Suprapubic skin (tissue), 4 donors: ENCODE measurements at places on chromosomes 1 and 21.

DNA sequence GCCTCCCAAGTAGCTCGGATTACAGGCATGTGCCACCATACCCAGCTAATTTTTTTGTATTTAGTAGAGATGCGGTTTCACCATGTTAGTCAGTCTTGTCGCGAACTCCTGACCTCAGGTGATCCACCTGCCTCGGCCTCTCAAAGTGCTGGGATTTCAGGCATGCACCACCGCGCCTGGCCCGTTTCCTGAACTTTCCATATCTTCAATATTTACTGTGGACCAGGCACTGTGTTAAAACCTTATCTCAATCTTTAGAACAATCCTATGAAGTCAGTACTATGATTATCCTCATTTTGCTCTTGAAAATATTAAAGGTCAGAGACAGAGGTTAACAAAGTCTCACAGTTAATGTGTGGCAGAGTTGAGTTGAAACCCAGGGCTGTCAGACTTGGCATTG, 1.6 kb upstream of the ADCY10 start:
- DNase-seq, result no peak

DNA sequence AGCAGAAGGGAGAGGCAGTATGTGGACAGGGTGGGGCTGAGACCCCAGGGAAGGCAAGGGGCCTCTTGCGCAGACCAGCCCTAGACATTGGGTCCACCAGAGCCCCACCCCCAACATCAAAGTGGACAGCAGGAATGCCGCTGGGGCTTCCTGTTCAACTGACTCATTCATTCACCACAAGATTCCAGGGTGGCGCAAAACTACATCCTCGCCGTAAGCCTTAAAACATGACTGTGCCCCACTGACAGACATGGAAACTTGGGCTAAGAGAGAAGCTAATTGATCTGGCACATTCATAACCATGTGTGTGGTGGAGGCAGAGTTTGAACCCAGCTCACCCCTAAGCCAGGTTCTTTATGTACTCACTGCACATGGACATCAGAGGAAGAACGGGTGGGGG, 14.0 kb downstream of the COL16A1 start:
- DNase-seq, result no peak

GRCh38 chr1:89044970-89045721, 19.9 kb downstream of the GBP1 start:
- DNase-seq, result no peak

DNA sequence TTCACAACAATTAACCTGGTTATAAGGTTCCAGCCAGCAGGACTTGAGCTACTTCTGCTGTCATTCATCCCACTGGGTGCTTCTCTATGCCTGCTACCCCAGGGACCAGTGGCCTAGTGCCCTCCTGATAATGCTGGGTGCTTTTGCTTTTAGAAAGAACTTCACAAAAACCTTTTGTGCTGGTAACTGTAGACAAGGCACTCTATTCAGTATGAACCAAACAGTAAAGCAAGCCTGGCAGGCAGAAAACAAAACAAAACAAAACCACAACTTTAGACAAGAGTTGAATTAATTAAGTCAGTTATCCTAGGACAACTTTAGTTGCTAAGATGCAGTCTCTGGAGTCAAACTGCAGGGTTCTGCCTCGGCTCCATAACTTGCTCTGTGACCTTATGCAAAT, 61.9 kb upstream of the ADGRL2 start:
- no peak for DNase-seq

- DNase-seq, result no peak
These were observed 182.0 kb upstream of the C1orf87 start for GRCh38 chr1:60255565-60255964.

- no peak for DNase-seq
These were observed 111.1 kb downstream of the CASZ1 start for GRCh38 chr1:10685196-10685807.

DNA sequence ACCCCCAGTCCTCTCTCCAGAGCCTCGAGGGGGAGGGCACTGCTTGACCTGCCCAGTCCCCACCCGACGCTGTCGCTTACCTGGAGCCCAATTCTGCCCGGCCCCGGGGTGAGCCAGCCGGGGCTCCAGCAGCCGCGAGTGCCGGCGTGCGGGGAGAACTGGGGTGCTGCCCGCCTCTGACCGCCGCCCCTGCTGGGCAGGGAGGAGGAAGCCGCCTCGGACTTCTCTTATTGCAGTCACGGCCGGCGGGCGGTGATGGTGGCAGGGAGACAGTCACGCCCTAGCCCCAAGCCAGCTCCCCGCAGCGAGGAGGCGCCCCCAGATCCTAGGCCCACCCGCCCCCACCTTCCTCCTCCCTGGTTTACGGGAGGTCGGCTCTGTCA, at the start of gene FGR:
Gene FGR, minus strand, starts transcription at position 201 of the 383 bp plus-strand sequence. CDS start 11,269 bp downstream, outside the sequence.
- no peak for DNase-seq

DNA sequence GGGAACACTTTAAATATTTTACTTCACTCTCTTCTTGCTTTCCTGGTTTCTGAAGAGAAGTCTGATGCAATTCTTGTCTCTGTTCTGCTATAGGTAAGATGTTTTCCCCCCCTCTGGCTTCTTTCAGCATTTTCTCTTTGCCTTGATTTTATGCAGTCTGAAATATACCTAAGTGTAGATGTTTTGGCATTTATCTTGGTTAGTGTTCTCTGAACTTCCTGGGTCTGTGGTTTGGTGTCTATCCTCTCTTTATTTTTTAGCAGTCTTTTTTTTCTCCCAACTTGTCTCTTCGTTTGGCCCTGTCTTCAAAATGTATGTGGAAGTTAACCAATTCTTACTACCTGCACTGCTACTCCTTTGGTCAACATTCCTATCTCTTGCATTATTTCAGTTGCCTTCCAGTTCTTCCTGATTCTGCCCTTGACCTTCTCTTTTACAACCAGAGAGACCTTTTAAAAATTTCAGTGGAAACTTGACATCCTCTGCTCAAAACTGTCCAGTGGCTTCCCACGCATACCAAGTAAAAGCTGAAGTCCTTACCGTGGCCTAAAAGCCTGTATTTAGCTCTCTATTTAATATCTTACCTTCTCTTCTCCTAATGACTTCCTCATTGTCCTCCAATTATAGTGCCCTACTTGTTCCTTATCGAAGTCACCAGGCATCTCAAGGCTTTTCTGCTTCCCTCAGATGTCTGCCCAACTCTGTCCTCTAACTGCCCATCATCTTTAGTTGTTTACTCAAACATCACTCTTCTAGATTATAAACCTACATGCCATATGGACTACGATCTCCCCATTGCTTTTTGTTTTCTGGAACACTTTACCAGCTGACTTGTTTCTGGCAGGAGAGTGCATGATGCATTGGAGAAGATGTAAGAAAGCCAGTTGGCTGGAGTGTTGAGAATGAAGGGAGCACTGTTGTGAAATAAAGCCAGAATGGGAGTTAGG, 40.9 kb downstream of the RAP1A start:
- DNase-seq, result no peak

DNA sequence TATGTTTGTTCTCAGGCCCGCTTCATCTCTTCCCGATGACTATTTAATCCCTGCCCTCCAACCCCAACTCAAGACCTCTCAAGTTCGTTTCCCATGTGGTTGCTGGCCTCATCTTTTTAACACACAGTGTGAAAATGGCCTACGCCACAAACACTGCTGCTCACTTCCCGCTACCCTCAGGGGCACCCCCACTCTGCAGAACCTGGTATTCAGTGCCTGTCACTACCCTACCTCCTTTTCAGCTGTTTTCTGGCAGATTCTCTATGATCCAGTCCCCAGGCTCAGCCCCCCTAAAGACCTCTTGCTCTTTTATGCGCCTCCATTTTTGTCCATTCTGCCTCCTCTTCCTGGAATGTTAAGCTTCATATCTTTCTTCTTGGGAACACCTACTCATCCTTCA, 152.6 kb upstream of the C1orf174 start:
- no peak for DNase-seq

GRCh38 chr1:77504986-77505385, 177.5 kb downstream of the ZZZ3 start:
- DNase-seq, result no peak

GRCh38 chr1:211532088-211532444, 40.1 kb upstream of the RD3 start:
- DNase-seq, result no peak

DNA sequence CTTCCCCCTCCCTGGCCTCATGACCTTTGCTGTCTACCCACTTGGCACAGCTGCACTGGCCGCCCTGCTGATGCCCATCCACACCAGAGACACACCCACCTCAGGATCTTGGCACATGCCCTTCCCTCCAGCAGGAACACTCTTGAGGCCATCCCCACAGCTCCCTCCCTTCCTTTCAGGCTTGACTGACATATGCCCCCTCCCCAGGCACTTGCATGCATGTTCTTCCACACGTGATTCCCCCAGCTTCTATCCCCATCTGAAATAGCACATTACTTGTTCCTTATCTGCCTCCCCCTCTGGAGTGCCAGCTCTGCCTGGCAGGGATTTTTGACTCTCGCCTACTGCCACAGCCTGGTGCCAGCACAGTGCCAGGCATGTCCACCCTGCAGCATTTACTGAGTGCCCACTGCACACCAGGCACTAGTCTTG, 98.5 kb upstream of the SLC25A33 start:
- no peak for DNase-seq

- no peak for DNase-seq
These were observed 145.0 kb upstream of the DNAH14 start for GRCh38 chr1:224784265-224785039.

DNA sequence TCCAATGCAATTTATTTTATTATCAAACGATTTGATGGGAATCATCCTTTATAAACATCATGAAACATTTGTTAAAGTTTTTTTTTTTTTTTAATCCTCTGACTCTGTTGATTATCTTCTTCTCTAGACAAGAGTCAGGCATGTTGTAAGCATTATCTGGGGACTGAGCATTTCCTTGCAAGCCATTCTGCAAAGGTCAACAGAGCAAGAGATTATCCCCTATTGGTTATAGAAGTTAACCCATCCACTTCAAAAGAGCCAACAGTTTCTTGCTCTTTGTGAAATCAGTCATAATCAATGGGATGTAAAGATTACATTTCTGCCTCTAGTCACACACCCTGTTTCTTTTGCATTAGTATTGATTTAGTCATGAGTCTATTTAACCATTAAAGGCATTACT, 368.8 kb upstream of the ADGRL4 start:
- no peak for DNase-seq

DNA sequence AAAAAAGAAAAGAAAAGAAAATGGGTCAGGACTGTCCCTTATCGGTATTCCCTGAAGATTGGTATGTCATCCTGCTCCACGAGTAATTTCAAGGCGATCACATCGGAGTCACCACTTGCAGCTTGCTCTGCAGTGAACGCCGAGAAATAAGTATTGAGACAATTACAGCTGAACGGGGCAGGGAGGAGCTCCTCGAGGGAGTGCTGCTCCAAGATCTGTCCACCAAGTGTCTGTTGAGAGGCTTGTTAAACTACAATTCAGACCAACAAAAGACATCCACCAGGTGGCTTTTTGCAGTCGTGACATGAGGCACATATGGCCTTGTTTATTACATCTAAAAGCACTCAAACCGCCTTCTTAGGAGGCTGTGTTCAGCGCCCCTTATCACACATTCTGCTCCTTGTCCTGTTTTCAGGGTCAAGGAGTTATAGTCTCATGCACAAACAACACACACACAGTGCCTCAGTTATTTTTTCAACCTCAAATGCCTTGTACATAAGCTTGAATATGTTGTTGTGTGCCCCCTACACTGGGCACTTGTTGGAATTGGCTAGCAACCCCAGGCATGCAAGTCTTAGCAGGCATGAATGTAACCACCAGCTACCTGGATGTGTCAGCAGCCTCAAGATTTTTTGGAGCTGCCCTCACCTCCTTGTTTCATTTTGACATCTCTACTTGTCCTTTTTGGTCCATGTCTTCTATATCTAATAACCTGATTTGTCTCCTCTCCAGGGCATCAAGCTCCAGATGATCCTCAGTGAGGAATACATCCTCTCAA, 13.0 kb upstream of the CD48 start:
- no peak for DNase-seq

DNA sequence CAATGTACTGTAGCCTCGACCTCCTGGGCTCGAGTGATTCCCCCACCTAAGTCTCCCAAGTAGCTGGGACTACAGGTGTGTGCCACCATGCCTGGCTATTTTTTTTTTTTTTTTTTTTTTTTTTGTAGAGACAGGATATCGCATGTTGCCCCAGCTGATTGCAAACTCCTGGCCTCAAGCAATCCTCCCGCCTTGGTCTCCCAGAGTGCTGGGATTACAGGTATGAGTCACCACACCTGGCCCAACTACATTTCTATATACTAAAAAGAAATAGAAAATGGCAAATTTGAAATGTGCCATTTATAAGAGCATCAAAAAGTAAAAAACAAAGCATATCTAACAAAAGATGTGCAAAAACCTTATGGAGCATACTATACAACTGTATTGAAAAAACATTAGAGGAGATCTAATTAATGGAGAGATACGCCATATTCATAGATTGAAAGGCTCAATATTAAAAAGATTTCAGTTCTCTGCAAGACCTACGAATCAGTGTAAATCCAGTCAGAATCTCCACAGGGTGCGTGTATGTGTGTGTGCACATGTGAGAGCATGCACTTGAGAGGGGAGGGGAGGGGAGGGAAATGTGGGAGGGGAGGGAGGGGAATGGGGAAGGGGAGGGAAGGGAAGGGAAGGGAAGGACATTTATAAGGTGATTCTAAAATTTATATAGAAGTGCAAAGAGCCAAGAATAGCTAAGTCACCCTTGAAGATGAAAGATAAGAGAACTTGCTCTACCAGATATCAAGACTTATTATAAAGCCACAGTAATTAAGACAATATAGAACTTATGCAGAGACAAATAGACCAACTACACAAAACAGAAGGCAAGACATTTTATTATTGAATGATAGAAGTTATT, 15.5 kb upstream of the PADI4 start:
- DNase-seq, result no peak

- DNase-seq, result no peak
These were observed 166.4 kb downstream of the TRABD2B start for GRCh38 chr1:47830641-47831333.

DNA sequence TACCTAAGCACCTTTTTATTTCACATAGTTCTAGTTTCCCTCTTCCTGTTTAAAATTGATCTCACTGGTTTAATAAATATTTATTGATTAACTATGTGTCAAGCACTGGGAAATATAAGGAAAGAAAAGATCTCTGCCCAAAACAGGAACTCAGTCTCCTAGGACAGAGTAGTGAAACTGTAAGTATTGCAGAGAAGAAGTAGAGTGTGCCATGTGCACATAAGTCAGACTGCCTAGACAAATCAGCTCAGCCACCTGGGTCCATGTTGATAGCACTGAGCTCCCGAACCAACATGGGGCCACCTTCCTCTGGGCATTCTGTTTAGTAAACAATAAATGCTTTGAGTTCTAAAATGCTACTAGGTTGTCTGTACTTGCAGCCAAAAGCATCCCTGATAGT, 9.8 kb upstream of the SSX2IP start:
- no peak for DNase-seq

GRCh38 chr1:38246955-38247952, 200.7 kb upstream of the POU3F1 start:
- DNase-seq, result no peak
